ENCODE measurements at places on chromosomes 13 and 19. TPM values are rescaled to one million over a fixed set of nuclear protein-coding genes. Genes with fewer than 3 reads are reported as not detected.

The PSG3 gene
- 0.35 TPM for polyA plus RNA-seq

The S1PR4 gene
- 0.34 TPM for polyA plus RNA-seq

DNA sequence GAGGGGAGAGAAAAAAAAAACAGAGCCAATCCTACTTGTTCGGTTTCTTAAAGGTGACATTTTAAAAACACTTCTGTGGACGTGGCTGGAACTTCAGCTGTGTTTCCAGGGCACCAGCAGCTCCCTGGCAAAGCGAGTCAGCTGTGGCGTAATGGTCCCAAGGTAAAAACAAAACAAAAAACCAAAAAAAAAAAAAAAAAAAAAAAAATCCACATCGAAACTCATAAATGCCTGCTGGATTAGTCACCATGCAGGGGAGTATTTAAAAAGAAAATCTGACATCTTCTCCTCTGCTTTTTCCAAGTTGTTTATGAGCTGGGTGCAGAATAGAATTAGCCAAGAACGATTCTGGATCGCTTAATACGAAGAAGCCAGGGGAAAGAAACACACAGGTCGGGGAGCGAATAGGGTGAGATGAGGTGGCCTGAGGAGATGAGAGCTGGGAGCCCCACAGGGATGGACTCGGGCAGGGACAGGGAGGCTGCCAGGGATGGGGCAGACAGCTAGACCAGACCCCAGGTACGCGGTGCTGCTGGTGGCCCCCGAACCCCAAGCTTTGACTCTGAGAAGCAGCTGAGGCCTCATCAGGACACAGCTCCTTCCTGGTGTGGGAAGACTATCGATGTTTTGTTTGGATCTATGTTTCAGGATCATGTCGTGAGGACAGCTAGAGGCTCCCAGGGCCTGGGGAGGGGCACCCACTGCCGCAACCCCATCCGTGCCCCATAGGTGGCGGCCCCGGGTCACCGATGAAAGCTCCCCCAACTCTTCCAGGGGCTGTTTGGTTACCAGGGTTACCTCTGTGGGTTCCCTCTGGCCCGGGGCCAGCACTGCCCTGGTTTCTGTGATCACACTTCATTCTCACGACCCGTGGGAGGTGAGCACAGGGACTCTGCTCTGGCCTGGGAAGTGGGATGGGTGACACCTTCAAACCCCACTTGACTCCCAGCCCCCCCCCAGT lies 3.1 kb upstream of the CTXN1 start:
- no peak for DNase-seq

The KANK3 gene
- polyA plus RNA-seq, result 13.4 TPM

DNA sequence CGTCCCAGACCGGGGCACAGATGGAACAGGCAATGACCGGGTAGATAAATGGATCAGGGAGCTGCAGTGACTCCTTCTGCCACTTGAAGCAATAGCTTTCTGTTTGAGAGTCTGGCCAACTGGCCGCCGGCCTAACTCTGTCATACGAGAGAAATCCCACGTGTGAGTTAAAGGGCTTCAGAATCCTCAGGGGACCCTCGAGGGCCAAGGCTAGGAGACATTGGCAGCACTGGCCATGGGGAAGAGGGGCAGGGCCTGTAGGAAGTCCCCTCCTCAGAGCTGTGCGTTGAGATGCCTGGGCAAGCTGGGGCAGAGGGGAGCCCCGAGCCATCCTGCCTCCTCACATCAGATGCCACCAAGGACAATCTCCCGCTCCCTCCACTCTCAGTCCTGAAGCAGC lies 51.6 kb downstream of the KLF2 start:
- no peak for DNase-seq

The WTIP gene
- polyA plus RNA-seq, result 18.1 TPM

DNA sequence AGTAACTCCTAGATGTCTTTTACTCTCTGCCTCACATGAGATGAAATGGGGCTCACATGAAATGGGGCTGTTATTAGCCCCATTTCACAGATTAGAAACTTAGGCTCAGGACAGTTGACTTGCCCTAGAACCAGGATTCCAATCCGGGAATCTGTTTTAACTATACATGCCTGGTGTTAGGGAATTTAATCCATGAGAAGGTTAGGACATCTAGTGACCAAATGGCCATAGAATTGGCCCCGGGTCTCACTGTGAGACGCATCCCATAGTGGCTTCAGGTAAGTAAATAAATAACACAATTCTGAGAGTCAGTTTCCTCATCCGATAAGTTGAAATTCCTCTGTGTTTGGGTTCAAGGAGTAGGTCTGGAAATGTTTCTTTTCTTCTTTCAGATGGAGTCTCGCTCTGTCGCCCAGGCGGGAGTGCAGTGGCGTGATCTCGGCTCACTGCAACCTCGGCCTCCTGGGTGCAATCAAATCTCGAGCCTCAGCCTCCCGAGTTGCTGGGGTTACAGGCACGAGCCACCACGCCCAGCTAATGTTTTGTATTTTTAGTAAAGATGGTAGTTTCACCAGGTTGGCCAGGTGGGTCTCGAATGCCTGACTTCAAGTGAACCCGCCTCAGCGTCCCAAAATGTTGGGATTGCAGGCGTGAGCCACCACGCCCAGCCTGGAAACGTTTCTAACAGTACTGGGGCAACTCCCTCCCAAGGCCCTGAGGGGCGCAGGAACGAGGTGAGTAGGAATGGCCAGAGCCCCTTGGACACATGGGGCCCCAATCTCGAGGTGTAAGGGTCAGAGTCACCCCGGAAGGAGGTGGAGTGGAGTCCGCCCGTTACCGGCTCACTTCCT lies 1.2 kb upstream of the ZNF574 start:
- DNase-seq, result no peak
